ENCODE measurements at places on chromosomes 2 and 18.

- DNase-seq: no peak
These were observed 257.7 kb downstream of the CDCA7 start for GRCh38 chr2:173612354-173612753.

DNA sequence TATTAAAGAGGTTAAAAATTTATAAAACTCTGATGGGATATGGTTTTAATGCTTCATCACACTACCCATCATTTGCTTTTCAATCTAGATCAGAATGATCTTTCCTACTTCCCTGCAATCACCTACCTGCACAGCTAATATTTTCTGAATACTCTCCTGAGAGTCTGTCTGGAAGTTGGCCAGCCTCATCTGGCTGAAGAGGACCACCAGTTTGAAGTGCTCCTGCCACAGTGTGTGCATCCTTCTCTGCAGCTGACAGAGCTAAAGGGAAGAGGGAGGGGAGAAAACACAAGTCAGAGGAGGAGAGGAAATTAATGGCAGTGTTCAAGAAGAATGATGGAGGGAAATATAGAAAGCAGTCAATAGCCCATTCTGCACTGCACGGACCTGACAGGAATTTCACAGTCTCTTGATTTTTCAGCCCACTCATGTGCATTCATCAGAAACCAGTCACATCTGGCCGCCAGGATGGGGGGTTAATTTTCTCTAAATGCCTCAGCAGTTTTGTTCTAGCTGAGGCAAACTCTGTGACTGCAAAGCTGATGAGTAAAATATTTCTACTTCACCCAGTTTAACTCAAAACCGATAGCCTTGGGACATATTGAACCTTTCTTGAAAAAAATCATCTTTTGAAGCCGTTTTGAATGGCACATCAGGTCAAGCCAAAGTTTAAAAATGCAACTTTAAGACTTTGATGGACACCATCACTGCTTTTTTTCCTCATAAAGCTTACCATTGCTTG lies 201.8 kb upstream of the KLHL14 start:
- DNase-seq: no peak

GRCh38 chr18:3281456-3282400 lies 19.8 kb downstream of the MYL12B start:
- DNase-seq: peak; percentile 68

DNA sequence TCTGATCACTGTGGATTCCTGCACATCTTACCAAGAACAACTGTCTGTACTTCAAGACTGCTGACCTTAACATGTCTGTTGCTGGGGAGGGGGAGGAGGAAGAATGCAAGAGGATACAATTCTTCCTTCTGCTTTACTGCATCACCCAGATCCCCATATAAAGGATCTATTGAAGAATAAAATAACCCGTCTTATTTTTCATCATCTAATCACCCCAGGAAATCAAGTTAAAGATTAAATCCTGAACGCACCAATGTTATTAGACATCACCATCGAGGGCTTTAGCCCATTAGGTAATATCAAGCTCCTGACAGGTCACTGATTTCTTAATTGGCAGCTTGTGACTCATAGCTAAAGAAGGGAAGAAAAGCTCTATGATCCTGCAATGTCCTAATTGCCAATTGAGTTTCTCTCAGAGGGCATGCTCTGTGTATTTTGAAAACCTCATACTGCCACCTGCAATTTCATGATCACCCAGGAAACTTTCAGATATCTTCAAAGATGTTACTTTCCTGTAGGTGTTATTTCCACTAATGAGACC lies 75.4 kb upstream of the KCNE4 start:
- DNase-seq: no peak

DNA sequence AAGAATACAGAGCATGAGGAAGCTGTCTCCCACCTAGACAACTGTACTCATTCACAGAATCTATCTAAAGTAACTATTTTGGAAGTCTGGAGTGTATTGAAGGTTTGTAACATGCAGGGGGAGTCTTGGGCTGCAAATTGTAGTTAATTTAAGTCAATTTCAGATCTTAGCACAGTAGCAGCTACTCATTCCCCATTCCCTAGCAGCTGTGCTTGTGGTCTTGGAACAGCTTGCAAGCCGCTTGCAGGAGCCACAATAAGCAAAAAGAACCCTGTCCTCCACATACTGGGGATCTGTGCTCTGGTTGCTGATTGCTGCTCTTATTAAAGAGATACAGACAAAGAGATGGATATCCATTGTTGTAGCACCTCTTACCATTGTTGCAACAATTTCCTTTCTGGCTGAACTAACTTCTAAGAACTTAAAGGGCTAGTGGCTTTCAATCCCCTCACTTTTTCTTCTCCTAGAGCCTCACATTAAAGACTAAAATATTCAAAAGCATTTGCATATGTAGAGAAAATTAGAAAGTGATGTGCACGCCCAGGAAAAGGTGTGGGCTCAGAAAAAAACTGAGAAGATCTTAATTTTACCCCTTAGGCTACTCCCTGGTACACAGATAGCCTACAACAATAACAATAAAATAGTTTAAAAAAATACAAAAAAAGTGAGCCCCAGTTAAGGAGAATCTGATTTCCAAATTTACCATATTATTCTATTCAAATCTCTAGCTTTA lies 1775.1 kb upstream of the PIK3C3 start:
- DNase-seq: no peak

DNA sequence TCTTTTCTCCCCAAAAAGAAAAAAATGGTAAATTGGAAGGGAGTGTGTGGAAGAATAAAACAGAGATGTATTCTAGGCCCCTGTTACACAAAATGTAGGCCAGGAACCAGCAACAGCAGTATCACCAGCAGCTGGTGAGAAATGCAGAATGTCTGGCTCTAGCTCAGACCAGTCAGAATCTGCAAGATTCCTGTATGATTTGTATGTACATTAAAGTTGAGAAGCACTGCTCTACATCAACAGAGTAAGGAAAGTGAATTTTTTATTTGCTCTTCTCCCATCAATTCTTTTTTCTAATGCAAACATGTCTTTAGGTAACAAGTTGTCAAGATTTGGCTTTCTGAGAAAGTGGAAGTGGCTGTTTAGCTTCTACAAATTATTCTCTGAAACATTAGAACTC lies 235.4 kb upstream of the FANCL start:
- no peak for DNase-seq

DNA sequence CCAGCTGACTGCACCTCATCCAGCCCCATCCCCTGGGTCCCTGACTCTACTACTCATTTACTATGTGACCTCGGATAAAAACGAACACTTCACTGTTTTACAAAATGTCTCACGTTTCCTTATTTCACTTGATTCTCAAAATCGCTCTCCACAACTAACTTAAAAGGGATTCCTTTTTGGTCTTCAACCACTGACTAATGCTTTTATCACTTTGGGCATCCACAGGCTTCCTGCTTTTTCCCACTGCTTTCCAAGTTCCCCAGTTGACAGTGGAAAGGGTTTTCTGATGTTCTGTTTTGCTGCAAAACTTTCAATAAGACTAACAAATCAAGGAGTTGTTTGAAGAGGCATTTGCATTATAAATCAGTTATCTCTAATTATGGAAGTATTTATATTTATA lies 24.1 kb downstream of the EIF2AK3 start:
- DNase-seq: no peak

GRCh38 chr2:53697092-53697491 lies 70.5 kb upstream of the CHAC2 start:
- DNase-seq: no peak

GRCh38 chr2:67846370-67847070 lies 216.3 kb downstream of the C1D start:
- no peak for DNase-seq

DNA sequence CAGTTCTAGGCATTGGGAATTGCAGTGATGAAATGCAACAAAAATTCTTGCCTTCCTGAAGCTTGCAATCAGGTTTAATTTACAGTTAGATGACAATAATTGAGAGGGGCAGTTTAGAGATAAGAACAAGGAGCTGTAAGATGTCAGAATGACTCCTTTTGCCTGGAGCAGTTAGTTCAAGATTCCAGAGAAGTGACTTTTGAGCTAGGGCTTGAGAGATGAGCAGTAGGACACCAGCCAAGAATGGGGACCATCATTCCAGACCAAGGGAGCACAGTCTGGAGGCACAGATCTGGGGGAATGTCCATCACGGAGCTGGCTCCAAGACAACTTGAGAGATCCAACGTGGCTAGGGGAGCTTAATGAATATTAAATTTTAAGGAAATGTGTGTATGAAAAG lies 26.8 kb downstream of the CACNB4 start:
- no peak for DNase-seq

GRCh38 chr2:24734741-24735140 lies 58.5 kb downstream of the PTRHD1 start:
- no peak for DNase-seq

GRCh38 chr2:62227386-62228075 lies 31.6 kb downstream of the B3GNT2 start:
- no peak for DNase-seq

GRCh38 chr2:197782126-197782525 lies 3.0 kb downstream of the BOLL start:
- DNase-seq: no peak

- no peak for DNase-seq
These were observed 311.1 kb upstream of the RAB12 start for GRCh38 chr18:8298186-8298585.

DNA sequence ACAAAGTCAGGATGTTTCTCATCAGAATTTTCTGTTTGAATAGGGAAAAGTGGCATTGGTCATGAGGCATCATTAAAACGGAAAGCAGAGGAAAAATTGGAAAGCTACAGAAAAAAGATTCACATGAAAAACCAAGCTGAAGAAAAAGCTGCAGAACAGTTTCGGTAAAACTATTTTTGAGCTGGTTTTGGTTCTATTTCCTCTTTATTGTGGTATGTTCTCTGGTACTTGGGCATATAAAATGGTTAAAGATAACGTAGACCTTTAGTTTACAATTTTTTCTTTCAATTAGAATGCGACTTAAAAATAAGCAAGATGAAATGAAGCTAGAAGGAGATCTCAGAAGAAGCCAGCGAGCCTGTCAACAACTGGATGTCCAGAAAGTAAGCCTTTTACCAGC lies 7.6 kb downstream of the GPATCH11 start:
- no peak for DNase-seq

DNA sequence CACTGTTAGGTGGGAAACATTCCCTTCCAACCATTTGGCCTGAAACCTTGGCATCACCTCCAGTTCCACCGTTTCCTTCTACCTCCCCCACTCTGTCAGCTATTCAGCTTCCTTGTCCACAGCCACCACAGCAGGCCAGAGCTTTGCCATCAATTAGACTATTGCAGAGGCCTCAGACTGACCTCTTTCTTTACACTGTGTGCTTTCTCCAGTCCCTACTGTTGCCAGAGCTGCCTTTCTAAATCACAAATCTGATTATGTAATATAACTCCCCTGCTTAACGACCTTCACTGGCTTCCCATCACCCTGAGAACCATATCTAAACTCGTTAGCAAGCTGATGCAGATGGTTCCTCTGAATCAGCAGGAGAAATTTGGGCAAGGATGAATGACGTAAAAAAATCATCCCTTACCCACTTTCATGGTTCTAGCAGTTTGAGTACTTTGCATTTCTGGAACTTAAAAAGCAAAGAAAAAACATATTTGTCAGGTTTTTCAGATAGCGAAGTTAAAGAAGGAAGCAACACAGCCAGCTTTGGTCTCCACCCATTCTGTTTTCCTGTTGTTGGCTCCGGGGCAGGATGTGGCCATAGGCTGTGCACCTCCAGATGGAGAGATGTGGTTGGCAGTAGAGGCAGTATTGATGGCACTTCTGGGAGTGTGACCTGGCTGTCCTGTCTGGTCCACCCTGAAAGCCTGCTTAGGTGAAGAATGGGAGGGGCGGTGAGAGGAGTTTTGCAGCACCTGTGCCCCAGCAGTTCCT lies 422.1 kb downstream of the PARD3B start:
- DNase-seq: no peak

DNA sequence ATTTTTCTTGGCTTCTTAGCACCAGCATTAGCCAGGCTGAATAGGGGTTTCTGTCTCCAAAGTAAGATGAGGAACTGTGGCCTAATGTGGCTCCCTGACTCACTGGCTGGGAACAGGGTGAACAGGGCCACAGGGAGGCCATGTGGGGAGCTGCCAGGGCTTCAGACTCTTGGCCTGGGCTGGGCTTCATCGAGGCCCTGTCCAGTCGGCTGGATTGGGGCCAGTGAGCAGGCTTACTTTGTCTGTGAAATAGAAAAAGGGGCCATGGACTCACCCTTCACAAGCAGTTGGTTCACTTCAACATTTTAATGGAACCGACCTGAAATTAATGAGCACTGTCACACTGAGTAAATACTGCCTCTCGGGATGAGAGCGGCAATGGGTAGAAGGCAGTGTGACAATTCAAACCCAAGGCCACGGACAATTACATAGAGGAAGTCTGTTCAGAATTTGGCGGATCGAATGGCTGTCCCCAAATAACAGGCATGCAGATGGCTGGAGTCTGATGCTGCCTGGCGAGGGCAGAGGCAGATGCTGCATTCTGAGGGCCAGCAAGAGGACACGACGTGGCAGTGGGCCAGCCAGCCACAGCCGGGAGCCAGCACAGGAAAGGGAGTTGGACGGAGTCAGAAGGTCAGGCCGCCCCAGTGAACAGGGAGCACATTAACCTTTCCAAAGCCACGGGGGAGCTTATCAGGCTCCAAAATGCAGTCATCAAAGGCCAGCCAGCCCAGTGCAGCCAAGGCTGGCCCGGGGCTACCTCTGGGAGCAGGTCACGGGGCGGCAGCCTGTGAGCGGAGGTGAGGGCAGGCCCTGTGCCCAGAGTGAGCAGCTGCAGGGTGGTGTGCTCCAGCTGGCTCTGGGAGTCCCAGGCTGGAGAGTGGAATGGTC lies 146.6 kb upstream of the REV1 start:
- DNase-seq: peak; percentile 52

GRCh38 chr2:146027156-146027555 lies 1507.2 kb upstream of the ZEB2 start:
- no peak for DNase-seq

All from NCI-H446 treated with DMSO at 0.1 percent for 48 hours (cell line).